ENCODE measurements at places on chromosomes 12 and 14. TPM values are rescaled to one million over a fixed set of nuclear protein-coding genes. Genes with fewer than 3 reads are reported as not detected.

- no peak for DNase-seq
Measured at GRCh38 chr12:10736463-10736862, 13.3 kb upstream of the YBX3 start.

DNA sequence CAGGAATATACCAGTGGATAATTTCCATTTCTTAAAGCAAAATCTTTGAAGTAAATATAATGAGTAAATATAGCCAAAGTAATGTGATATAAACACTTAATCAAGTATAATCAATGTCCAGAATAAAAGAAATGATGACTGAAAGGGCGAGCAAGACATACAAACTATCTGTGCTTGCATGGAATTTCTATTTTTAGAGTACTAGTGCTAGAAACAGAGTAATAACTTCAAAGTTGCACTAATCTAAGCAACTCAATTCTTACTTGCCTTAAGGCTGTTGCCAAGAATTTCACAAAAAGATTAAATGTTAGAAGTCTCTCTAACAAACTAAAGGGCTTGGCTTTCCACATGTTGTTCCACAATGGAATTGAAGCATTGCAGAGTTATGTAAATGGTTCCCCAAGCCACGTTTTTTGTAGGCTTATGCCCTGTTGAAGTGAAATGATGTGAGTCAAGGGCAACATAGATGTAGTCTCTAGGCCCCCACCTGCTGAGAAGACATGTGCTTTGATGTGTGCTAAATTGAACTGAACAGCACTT lies 175.0 kb upstream of the LMNTD1 start:
- no peak for DNase-seq

SLC17A8 gene
- total RNA-seq: not detected

GRCh38 chr12:60489071-60489470 lies 893.2 kb downstream of the SLC16A7 start:
- no peak for DNase-seq

FOXA1 gene
- not detected for total RNA-seq

DNA sequence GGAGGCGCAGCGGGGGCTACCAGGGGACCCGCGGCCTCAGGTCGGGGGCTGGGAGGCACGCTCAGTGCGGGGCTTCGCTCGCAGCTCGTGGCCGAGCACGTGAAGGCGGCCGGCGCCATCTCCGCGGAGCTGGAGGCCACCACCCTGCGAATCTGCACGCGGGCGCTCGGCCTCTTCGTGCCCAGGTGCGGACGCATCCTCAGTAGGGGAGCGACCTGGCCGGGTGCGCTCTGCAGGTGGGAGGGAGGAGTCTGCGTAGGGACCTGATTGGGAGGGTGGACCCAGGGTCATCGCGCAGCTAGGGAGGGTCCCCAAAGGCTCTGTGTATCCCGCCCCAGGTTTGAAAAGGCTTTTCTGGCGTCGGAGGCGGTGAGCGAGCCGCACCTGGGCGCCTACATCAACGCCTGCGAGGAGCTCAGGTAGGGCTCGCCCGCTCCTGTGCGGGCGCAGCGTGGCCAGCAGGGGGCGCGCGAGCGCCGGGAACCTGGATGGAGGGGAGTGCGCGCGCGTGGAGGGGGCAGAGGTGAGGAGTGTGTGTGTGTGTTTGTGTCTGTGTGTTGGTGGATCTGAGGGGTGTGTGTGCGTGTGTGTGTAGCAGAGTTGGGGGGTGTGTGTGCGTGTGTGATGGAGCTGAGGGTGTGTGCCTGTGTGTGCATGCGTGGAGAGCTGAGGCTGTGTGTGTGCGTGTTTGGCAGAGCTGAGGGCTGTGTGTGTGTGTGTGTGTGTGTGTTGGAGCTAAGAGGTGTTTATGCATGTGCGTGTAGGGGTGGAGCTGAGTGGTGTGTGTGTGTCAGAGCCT lies 10.3 kb downstream of the EXOC3L4 start:
- no peak for DNase-seq

LRRC9 gene
- total RNA-seq: not detected

GRCh38 chr14:95480109-95480886 lies 36.2 kb downstream of the SYNE3 start:
- peak; percentile 90 for DNase-seq

- no peak for DNase-seq
Measured at GRCh38 chr12:82595941-82596340, 90.8 kb upstream of the TMTC2 start.

VAMP1 gene
- 19.7 TPM for total RNA-seq

DNA sequence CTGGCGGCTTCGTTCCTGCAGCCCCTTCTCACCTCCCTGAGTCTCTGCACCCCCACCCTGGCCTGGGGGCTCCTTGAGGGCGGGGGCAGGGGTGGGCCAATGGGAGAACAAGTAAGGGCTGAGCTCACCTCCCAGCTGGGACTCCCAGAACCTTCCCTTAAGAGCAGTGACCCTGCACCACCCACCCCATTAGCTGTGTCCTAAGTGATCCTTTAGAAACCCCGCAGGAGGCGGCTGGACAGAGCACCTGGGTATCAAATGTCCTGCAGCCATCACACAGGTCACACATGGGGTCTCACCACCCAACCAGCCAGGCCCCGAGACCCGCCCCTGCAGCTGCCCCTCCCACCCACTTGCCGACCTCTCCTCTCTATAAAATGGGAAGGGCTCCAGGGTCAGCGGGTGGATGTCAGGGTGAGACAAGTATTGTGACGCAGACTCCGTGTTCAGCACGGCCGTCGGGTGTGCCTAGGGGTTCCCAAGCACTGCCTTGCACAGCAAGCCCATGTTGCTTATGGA lies 151.2 kb upstream of the C14orf180 start:
- DNase-seq: no peak

RBM19 gene
- total RNA-seq: 42.7 TPM

EXOC3L4 gene
- total RNA-seq: 0.36 TPM

TMEM19 gene
- 13.3 TPM for total RNA-seq

- DNase-seq: no peak
Measured at GRCh38 chr12:27931390-27931789, 41.1 kb downstream of the PTHLH start.

GRCh38 chr12:94793191-94793595 lies 142.8 kb upstream of the TMCC3 start:
- no peak for DNase-seq

GRCh38 chr12:53128780-53129569 lies 25.7 kb downstream of the SOAT2 start:
- DNase-seq: no peak

GRCh38 chr12:3418609-3419390 lies 72.2 kb upstream of the PRMT8 start:
- DNase-seq: no peak

GRCh38 chr14:69263771-69264170 lies 3.8 kb downstream of the GALNT16 start:
- DNase-seq: no peak

DNA sequence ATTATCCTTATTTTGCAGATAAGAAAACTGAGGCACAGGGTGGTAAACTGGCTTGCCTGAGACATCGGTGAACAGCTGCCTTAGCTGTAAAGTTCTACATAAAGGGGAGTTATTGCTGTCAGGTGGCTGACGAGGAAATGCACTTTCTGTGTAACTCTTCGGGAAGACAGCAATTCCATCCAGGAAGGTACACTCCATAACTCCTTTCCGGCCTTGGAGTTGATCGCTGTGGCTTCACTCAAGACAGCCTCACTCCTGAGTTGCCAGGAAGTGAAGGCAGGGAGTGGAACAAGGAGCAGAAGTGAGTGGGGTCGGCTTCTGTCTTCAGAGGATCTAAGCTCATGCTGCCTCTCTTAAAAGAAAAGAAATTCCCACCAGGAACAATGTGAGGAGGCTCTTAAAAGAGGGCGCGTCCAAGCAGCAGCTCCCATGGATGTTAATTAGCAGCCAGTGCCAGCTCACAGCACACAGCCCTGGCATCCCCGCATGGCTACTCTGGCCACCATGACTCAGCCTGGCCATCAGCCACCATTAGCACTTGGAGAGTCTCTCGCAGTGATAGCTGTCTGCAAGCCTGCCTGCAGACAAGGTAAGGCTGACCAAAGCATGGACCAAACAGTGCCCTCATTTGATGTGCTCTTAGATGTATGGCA lies 60.3 kb downstream of the NUAK1 start:
- peak; percentile 75 for DNase-seq

GRCh38 chr14:31070431-31070830 lies 44.3 kb upstream of the STRN3 start:
- no peak for DNase-seq

- no peak for DNase-seq
Measured at GRCh38 chr12:87383680-87384079, 645.5 kb downstream of the C12orf50 start.

DNA sequence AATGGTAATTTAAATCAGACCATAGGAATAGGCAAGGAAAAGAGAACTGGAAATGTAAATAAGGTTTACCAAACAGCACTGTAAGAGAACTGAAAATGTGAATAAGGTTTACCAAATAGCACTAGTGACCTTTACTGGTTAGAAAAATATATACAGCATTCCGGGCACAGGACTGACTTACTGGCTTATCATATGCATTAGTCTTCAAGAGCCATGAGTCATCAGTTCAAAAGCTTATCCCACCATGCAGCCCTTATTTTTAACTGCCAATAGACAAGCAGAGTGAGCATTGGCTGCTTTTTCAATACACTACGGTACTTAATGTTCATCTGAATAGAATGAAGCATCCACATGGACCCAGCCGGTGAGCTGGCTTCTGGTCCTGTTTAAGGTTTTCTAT lies 13.0 kb upstream of the NELL2 start:
- DNase-seq: no peak

PLA2G1B gene
- not detected for total RNA-seq

PMCH gene
- total RNA-seq: not detected

DNA sequence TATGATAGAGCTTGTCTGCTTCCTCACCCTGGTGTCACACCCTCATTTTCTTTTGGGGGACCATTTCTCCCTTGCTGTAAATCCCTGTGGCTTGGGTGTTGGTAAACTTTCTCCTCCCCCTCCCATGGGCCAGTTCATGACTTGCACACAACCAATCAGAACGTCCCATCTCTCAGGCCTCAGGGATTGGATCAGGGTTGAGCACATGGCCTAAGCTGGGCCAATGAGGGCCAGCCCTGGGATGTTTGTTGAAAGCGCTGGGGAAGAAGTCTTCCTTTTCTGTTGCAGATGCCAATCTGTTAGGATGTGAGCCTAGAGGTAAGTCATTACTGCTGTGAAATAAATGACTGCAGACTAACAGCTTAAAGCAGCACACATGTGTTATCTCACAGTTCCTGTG lies 136.7 kb downstream of the AACS start:
- no peak for DNase-seq

OR4N2 gene
- total RNA-seq: not detected

DNA sequence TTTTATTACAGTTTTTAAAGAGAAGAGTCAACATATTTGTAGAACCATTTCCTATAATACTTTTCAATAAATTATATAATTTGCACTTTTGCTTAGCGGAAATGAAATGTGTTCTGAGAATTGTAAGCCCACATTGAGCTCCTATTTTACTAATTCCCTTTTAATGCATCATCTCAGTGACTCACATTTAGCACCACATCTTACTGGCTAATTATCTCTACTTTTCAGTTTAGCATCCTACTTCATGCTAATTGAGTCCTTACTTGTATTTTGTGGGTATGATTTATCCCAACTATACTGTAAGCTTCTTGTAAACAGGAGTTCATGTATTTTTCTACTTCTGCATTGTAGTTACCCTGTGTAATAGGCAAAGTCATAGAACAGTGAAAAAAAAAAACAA lies 67.5 kb downstream of the TMX1 start:
- DNase-seq: no peak

GRCh38 chr12:92213166-92213565 lies 67.5 kb upstream of the BTG1 start:
- no peak for DNase-seq

- DNase-seq: no peak
Measured at GRCh38 chr14:102241147-102241546, 63.8 kb downstream of the MOK start.

TMEM229B gene
- total RNA-seq: 16.4 TPM

TMEM253 gene
- not detected for total RNA-seq

- no peak for DNase-seq
Measured at GRCh38 chr14:49287004-49287403, 299.2 kb downstream of the RPS29 start.

- DNase-seq: no peak
Measured at GRCh38 chr12:119668324-119668841, 450 bp downstream of the PRKAB1 start.

CCDC177 gene
- total RNA-seq: not detected

- DNase-seq: no peak
Measured at GRCh38 chr14:79580906-79581305, 630.4 kb downstream of the DIO2 start.

DNA sequence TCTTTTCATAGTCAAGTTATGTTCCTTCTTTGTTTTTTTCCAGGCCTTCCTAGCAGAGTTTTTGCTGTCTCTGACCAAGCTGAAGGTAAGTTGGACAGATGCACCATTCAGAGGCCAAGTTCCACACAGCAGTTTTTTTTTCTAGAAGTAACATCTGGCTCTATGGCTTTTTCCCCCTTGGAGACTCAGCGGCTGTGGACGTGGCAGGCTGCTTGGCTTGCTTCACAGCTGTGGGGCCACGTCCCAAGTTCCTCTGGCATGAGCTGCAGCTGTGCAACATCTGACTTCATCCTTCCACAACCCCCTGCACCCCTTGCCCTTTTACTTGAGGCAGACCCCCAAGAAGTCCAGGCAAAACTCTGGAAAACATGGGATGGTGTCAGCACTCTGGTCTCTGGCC lies 24.2 kb upstream of the RHOJ start:
- peak; percentile 76 for DNase-seq

- no peak for DNase-seq
Measured at GRCh38 chr12:130506844-130507243, 169.2 kb downstream of the PIWIL1 start.

GRCh38 chr12:131729254-131729955 lies 18.5 kb downstream of the SFSWAP start:
- DNase-seq: no peak

DNA sequence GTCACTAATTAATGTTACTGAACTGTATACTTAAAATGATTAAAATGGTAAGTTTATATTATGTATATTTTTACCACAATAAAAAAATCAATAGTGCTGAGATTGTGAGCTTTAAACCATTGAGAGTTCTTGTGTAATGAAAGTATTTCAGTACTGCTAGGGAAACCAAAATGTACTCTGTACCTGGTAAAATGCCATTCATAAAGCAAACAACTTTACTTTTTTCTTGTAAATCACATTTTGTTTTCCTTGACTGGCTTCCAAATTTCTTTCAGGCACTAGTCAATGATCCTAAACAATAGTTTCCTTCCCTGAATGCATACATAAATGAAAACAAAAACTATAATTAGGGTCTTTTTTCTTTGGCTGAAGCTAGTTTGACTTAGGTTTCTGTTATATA lies 29.4 kb upstream of the SNRPF start:
- no peak for DNase-seq
